ENCODE measurements at places on chromosomes 1 and 21.

- DNase-seq = no peak
These were observed 4.4 kb upstream of the ASCL5 start for GRCh38 chr1:201131398-201131797.

- DNase-seq = peak; percentile 49
These were observed 39.9 kb downstream of the PEX14 start for GRCh38 chr1:10514490-10515235.

- no peak for DNase-seq
These were observed 9.4 kb upstream of the SAMD11 start for GRCh38 chr1:914131-914890.

- DNase-seq = no peak
These were observed 88.7 kb upstream of the IRF2BP2 start for GRCh38 chr1:234698686-234699085.

GRCh38 chr1:5882367-5883128 is 109.7 kb downstream of the NPHP4 start:
- DNase-seq = no peak

DNA sequence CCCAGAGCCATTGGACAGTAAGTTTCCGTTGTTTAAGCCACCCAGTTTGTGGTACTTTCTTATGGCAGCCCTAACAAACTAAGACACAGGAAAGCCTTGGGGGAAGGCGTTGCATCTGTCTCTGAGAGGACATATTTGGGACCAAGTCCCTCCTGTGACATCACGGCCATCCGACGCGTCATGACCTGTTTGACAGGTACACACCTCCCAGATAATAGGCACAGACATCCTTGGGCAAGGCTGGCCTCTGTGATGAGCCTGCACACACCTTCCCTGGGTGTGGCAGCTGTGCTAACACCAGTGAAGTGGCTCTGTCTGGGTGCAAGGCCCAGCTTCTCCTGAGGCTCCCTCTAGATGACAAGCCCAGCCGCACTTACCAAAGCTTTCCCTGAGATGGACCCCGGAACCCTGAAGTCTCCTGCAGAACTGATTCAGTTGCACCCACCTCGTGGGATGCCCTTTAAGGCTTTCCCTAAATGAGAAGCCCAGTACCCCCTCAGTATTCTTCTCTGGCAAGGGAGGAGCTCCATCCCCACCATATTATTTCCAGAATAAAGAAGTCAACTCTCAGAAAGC is 136.5 kb downstream of the ZSCAN20 start:
- DNase-seq = no peak

All from cardiac fibroblast (primary cell).